Stimulated activated naive B cell treated with anti-CD40 and anti-IgM and Interleukin-4, amounts not matched to agents 10 μg/mL and 1 μg/mL and 100 μg/mL, for 72 hours (primary cell): ENCODE measurements at places on chromosomes 6 and 20.

- DNase-seq, result peak; percentile 16
Observed at GRCh38 chr20:50226093-50226974, 35.7 kb downstream of the CEBPB start.

DNA sequence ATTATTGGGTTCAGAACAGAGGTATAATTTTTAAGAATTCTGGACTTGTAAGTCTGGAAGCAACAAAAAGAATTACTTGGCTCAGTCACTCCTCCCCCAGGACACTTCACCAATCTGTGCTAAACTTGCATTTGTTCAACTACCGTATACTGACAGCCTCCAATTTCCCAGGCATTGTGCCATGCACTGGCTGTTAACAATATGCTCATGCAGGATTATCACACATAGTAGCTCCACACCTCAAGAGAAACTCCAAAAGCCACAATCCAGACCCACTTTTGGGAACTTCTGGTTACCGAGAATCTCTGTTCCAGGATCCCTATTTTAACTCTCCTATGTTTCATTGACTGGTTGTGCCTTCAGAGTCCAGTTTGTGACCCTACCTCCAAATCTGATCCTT lies 7.7 kb downstream of the ADGRF1 start:
- no peak for DNase-seq

GRCh38 chr6:3359101-3359752 lies 97.6 kb downstream of the SLC22A23 start:
- no peak for DNase-seq

DNA sequence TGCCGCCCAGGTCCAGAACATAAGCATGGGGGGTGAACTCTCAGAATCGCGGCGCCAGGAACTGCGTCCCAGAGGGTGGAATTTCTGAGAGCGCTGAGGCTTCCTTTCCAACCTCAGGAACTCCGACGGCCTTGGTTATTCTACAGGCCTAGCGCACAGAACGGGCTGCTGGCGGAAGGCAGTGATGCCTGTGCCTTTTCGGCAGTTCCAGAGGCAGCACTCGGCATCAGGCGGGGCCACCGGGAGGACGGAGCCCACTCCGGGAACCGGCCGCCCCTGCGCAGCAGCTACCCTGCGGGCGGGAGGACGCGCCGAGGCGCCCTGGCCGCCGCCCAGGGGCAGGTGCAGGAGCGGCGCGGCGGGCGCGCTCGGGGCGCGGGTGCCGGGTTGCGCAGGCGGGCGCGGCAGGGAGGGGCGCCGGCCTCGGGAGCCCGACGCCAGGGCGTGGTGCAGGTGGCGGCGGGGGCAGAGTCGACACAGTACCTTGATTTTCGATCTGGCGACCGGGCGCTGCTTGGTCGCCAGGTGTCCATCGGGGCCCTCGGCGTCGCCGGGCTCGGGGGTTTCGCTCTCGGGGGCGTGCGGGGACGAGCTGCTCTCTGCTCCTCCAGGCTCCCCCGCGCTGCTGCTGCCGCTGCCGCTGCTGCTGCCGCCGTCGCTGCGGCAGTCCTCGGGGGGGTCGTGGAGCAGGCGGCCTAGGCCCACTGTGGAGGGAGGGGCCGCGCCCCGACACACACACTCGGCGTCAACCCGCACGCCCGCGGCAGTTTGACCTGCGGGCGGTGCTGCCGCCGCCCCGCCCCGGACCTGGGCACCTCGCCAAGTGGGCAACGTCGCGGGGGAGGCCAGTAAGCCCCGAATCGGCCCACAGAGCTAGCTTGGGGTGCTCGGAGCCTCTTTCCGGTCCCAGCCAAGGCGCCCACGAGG lies 1.3 kb downstream of the OVOL2 start:
- DNase-seq, result no peak

DNA sequence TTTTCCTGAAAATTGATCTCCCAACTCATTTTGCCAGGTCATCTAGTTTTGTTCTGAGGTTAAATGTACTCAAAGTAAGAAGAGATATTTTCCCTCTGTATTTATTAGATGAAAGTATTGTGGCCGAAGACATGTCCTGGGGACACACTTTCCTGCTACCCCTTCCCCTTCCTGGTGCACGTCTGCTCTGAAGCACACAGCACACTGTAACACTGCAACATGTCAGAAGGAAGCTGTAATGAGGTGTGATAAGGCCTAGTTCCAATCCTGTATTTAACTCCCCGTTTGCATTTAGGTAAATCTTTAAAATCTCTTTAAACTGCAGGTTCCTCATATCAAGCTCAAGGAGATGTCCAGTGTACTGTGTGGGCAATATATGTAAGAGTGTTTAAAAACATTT lies 99.4 kb downstream of the HDGFL1 start:
- no peak for DNase-seq
